Ascending aorta (tissue), 2 donors: ENCODE measurements at places on chromosomes 2 and 18. TPM values are rescaled to one million over a fixed set of nuclear protein-coding genes. Genes with fewer than 3 reads are reported as not detected.

GRCh38 chr2:26178746-26179436, 6.0 kb downstream of the GAREM2 start:
- DNase-seq, result no peak

DNA sequence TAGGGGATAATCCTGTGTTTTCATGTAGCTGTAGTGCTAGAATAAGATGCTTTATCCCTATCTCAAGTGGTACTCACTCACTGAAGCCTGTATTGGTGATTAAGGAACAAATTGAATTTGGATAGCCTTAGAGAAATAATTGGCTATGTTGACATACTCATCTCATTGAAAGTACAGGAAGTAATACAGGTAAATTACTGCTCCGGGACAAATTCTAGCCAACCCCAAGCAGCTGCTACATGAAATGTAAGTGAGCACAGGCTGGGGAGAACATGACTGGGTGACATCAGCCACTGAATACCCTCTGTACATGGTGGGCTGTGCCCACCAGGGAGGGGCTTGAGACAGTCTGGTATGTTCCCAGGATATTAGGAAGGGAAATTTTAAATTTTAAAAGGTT, 188.4 kb upstream of the RASGRP3 start:
- no peak for DNase-seq

GRCh38 chr2:134347756-134348155, 93.9 kb downstream of the MGAT5 start:
- no peak for DNase-seq

GRCh38 chr18:50970006-50970405, 2.2 kb downstream of the ELAC1 start:
- DNase-seq, result no peak

GRCh38 chr2:101111917-101112771, 39.0 kb downstream of the TBC1D8 start:
- DNase-seq, result no peak

DNA sequence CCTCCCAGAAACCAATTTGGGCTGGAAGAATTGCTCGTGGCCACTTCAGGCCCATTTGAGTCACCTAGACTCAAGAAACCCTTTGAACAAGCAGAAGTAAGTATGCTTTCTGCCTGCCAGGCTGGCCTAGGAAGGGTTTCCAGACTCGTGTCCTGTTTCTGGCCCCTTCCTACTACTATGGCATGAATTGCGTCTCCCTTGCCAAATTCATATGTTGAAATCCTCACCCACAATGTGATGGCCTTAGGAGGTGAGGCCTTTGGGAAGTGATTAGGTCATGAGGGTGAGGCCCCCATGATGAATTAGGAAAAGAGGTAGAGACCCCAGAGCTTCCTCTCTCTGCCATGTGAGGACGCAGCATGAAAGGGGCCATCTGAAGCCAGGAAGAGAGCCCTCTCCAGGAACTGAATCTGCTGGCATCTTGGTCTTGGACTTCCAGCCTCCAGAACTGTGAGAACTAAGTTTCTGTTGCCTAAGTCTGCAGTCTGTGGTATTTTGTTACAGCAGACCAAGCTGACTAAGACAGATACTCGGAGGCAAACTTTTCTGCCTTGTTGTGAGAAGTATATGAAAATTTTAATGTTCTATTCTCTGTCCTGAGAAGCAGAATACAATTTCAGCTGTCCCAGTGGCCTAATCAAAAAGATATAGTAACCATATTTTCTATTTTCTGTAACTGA, 13.1 kb downstream of the GPR45 start:
- DNase-seq, result no peak

DNA sequence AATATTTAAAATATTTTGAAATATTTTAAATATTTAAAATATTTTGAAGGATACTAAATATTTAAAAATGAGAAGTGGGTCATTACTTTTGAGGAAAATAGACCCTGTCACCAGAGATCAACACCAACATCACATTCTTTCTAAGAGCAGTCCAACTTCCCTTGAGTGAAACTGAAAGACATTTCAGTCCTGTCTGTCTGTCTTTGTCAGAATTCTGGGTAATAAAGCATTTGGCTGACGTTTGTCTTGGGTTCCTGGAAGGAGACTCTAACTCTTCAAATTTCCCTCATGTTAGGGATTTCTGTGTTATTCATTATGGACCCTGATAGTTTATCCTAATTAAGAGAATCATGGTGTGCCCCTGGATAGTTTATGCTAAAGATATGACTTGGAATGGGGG, 32.8 kb downstream of the TTC21B start:
- no peak for DNase-seq

Gene GBX2
- not detected for total RNA-seq

Gene KATNAL2
- not detected for total RNA-seq

Gene C2orf72
- total RNA-seq, result 20.5 TPM
